Immature natural killer cell (primary cell): ENCODE measurements at places on chromosomes 13 and 19. TPM values are rescaled to one million over a fixed set of nuclear protein-coding genes. Genes with fewer than 3 reads are reported as not detected.

The NAPSA gene
- 2.2 TPM for polyA plus RNA-seq

The SBK2 gene
- polyA plus RNA-seq = not detected

The THSD1 gene
- polyA plus RNA-seq = not detected

DNA sequence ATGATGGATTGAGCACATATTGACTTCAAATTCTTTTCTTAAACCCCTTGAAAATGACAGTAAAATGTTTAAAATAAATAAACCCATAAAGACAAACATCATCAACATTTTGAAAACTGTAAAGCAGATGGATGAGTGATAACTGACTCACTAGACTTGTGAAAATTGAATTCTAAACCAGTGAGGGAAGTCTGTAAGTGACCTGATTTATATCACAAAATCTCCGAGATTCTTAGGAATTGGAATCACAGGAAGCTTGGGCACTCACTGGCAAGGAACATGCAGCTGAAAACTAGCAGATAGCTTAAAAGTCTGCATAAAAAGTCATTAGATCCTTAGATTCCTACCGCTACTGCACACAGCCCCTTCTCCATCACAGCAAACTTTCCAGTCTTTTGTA lies 51.3 kb upstream of the TSC22D1 start:
- DNase-seq = no peak

GRCh38 chr19:3710265-3710812 lies 2.2 kb downstream of the TJP3 start:
- DNase-seq = no peak

- no peak for DNase-seq
Observed at GRCh38 chr19:29552454-29553280, 26.9 kb downstream of the VSTM2B start.

DNA sequence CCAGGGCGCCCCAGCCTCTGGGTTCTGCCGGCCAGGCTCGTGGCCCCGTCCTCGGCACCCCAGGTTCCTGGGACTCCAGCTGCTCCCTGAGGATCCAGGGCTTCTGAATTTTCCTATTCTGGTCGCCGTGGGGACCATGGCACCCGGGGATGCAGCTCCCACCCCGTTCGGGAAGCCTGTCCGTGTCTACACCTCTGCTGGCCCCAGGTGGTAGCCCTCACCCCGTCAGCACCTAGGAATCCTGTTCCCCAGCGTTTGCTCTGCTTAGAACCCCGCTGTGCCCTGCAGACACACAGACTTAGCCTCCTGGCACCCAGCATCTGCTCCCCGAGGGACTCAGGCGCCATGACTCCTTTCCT lies 960 bp downstream of the PPFIA3 start:
- no peak for DNase-seq
